ENCODE measurements at places on chromosomes 7 and 10.

DNA sequence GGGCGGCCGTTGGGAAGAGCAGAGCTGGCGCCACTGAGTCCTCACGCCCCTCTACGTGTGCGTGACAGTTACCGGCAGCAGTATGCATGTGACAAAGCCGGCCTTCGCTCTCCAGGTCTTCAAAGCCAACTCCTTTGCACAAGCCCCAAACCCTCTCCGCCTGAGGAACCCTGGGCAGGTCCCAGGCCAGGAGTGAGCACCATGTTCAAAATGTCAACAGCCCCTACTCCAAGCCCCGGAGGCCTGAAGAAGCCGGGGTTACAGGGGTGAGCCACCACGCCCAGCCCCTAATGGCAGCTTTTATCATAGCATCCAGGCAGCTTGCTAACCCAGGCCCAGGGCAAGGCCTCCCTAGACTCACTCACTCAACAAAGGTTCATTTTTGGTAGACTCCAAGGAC is 70.8 kb downstream of the OAT start:
- no peak for DNase-seq

GRCh38 chr10:94858005-94858404 is 80.5 kb upstream of the CYP2C9 start:
- DNase-seq = no peak

GRCh38 chr10:81414038-81414437 is 461.0 kb upstream of the NRG3 start:
- no peak for DNase-seq

GRCh38 chr7:21029006-21029405 is 242.3 kb upstream of the SP8 start:
- DNase-seq = no peak

GRCh38 chr7:13981070-13981469 is 8.4 kb downstream of the ETV1 start:
- DNase-seq = no peak

- no peak for DNase-seq
These were observed 9.3 kb downstream of the CRYGN start for GRCh38 chr7:151430391-151431205.

DNA sequence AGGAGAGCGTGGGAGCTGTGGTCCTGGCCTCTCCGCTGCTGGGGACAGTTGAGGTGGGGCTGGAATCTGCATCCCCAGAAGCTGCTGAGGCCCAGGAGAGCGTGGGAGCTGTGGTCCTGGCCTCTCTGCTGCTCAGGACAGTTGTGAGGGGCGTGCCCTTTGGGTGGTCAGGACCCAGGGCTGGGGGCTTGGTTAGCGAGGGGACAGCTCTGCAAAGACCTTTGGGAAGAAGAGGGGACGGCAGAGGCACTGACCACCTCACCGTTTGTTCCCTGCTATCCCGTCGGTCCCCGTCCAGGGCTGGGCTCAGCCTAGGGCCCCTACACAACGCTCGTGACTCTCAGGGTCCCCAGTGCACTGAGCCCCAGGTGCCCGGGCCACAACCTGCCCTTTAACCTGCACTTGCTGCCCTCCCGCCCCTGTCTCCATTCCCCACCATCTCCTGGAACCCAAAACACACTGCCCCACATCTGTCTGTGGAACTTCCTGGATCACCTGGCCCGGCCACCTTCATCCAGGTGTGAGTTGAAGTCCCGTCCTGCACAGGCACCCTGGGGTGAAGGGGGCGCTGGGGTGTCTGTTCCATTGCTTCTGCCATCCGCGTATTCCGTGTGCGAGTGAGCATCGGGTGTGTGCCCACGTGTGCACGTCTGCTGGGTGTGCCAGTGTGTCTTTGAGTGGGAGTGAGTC is 14.1 kb downstream of the FOXL3 start:
- no peak for DNase-seq

Measured in stimulated activated CD8-positive, alpha-beta memory T cell treated with anti-CD3 and anti-CD28 coated beads, Interleukin-4, amount 100 ng/mL, for 1 hour (primary cell).